Jurkat, Clone E6-1 (cell line): ENCODE measurements at places on chromosomes 3 and 15.

GRCh38 chr3:16171009-16171408, 3.5 kb upstream of the GALNT15 start:
- DNase-seq: no peak

DNA sequence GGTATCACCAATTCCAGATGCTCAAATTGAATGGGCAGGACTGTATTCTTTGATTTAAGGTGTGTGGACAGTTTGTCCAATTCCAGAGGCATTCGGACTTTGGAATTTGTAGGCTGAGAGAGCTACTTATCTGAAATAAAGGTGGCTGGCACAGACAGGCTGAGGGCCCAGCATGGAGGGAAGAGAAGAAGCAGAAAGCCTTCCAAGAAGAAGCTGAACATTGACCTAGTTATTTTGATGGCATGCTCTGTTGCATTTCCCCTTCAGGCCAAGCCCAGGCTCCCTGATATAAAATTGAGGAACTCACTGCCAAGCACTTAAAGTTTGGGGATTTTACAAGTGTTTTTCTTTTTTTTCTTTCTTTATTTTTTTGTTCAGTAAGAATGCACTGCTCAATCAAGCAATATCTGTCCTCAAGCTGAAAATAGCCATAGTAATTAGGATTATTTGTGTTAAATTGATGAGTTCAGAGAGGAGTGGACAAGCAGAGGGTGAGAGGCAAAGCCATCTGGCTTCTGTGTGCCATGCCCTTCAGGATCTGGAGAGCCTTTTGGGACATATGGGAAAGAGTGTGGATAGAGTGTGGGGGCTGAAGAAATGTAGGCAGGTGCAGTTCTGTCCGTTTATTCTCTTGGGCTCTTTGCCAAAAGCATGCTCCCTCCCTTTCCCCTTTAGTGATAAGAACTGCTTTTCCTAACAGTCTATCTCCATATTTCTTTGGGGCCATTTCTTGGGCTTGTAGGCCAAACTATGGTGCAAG, 148.9 kb downstream of the OXSM start:
- no peak for DNase-seq

DNA sequence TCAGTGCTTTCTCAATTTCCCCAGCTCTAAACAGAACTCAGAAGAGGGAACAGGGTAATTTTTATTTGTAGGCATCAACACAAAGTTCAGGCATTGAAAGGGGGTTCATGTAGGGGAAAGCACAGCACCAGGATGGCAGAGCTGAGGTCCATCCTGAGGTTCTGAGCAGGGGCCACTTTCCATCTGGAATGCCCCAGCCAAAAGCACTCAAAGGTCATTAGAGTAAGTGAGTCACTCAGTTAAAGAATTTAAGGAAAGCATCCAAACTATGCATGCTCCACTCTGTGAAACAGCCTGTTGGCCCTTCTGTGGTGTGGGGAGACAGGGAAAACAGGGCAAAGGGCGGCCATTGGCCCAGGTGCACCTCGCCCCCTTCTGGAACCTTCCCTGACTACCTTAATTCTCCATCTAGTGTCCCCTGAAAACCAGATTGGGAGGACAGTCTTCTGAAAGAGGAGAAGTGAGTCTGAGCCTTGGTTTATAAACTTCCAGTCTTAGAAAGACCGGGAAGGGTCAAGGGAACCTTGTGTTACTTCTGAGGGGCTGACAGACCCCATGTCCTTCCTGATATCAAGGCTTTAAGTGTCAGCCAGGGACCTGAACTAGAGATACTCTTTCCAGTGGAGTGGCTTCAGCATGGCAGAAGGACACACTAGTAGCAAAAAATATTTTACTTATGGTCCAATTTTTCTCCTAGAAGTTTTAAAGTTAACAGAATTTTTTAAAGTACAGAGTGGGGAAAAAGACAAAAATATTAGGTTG, 133.3 kb downstream of the MYLK start:
- DNase-seq: no peak

- DNase-seq: no peak
These were observed 9.1 kb upstream of the HDAC11 start for GRCh38 chr3:13470894-13471574.

- DNase-seq: no peak
These were observed 113.5 kb downstream of the CADPS start for GRCh38 chr3:62761711-62762110.

DNA sequence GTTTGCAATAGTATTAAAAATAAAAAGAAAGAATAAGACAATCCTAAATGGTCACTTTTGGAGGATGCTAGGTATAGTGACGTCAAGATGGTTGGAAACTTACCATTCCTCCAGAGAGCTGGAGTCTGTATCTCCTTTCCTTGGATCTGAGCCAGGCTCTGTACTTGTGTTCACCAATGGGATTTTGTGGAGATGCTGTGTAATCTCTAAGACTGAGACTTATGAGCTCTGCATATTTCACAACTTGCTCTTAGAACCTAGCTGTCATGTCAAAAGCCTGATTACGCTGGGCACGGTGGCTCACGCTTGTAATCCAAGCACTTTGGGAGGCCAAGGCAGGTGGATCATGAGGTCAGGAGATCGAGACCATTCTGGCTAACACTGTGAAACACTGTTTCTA, 126.8 kb upstream of the CLSTN2 start:
- DNase-seq: no peak

DNA sequence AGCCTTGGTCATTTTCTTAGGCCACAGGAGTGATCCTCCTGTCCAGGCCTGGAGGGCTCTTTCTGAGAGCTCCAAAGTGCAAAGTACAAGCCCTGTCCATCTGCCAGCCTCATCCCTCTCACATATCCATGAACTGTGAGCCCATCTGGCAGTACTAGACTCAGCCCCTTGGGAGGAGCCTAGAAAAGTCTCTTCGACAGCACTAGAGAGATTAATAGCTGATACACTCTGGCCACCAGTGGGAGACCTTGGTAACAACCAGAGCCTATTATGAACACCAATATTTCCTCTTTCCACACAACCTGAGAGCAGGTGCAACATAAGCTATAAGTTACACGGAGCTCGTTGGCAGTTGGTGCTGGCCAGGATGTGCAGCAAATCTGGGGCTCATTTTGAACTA, 59.5 kb upstream of the DCLK3 start:
- no peak for DNase-seq

DNA sequence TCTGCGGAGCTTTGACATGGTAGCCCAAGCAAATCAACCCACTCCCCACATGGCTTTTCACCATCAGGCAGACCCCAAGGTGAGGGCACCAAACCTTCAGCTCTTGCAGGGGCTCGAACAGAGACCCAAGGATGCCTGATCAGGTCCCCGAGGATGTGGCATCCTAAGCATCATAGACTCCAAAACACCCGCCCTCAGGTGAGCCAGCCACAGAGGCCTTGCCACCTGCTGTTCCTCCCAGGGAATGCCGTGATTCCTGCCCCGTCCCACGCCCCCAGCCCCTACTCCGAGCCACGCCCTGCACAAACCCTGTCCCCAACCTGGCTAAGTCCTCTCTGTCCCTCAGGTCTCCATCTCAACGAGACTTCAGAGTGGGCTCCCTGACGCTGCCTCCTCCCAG, 34.7 kb upstream of the SLC41A3 start:
- DNase-seq: no peak

DNA sequence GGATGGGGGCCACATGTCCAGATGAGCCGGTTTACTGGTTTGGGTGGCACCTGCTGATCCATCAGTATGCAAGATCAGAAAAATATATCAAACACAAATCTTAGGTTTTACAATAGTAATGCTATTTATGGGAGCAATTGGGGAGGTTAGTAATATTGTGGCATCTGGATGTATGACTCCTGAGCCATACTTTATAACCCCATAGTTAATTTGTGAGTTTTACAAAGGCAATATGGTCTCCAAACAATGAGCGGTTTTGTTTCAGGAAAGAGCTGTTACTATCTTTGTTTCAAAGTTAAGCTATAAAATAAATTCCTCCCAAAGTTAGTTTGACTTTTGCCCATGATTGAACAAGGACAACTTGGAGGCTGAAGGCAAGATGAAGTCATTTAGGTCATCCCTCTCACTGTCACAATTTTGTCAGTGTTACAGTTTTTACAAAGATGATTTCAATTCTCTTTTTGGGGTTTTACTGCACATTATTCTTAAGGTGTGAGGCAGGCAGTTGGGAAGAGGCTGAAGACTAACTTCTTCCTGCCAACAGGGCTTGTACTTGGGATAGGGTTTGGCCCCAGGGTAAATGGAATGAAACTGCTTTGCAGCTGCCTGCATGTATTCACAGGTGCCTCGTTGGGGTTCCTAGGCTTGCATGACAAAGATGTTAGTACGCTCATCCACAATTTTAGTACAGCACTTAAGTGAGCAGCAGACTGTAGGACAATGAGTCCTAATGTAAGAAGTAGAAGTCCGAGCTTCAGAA, 296.6 kb upstream of the NDN start:
- no peak for DNase-seq
